ENCODE measurements at places on chromosomes 2 and 18.

GRCh38 chr2:41927581-41928264 lies 120.1 kb upstream of the PKDCC start:
- no peak for DNase-seq

DNA sequence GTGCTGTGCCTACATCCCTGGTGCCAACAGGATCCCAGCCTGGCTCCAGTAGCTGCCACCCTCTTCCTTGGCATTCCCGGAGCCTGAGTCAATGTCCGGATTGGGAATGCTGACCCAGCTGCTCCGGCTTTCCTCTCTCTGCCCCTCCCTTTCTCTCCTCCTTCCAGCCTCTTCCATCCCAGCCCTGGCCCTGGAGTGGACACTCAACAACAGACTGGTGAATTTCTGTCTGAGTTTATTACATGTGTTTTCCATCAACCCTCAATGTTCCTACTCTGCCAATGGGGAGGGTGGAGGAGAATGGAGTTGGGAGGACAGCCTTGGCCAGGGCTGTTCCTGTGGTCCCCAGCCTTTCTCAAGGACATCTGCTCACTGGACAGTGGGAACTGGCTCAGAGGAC lies 917 bp upstream of the PRKAG3 start:
- DNase-seq: peak; percentile 50

DNA sequence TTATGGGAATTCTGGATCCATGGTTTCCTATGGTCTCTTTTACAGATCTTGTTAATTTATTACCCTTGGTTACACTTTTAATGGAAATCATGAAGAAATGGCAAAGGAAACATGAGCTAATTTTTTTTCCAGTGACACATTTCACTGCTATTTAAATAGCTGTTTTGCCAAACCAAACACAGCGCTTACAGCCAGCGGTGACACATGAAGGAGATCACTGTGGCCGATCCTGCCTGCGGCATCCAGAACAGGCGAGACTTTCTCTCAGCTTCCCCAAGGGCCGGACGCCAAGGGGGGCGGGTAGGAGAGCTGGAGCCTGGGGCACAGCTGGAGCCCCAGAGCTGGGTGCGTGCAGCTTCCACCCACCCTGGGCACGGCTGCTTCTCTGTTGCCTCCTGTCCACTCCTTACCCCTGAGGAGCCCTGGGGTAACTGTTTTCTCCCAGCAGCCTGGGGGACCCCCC lies 81.4 kb upstream of the PKDCC start:
- DNase-seq: no peak

DNA sequence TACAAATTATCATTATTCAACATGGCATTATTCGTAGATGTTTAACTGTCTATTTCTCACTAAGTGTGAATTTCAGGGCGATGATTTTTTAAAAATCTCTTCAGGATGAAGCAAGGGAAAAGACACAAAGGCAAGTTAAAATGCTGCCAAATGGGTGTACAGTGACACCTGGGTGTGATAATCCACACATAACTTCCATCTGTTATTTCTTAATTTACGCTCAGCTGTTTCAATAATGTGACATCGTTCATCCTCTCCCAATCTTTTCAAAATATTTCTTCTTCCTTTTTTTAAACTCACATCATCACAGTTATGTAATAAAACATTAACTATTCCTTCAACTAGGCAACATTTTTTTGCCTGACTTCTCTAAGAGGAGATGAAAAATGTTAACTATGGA lies 10.6 kb downstream of the PDE1A start:
- no peak for DNase-seq

GRCh38 chr2:25521665-25522387 lies 151.6 kb downstream of the DTNB start:
- peak; percentile 67 for DNase-seq

Measured in SW480 (cell line).